ENCODE measurements at places on chromosomes 5 and 9. TPM values are rescaled to one million over a fixed set of nuclear protein-coding genes. Genes with fewer than 3 reads are reported as not detected.

HTR1A gene
- not detected for total RNA-seq

- no peaks in the 10 kb centered on the region for H3K4me1 ChIP-seq
- no peak for DNase-seq
- no peaks in the 10 kb centered on the region for H3K27me3 ChIP-seq
- no peak overlapping the region for H3K4me3 ChIP-seq
Measured at GRCh38 chr9:133819923-133820322, 81.8 kb upstream of the SARDH start.

DNA sequence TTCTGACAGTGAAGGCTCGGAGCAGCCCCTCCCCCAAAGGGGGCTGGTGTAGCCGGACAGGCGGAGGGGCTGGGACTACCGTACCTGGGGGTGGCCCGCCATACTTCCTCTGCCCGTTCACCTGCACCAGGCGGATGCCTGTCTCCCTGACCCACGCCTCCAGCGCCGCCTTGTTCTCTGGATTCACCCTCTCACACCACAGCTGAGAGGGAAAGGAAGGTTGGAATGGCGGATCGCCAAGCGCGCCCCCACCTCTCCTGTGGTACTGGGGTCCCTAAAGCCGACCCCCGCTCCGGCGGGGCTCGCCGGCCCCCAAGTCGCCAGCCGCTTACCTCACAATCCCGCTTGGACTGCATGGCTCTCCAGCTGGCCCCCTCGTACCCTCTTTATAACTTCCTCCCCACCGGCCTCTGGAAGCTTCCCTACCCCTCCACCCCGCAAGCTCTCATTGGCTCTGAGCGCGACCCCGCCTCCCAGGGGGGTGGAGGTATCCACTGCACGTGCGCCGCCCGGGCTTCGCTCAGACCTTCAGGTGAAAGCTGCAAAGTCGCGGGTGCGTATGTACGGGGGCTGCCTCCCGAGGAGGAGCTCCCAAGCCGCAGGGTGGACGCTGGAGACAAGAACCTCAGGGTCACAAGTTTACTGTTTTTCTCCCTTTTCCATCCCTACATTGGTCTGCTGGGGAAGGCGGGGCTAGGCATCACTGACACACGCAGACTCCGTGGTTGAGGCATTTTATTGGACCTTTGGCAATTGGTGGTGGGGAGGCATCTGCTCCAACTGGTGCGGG lies at the start of gene DND1:
Gene DND1, minus strand, starts transcription at position 390 of the 790 bp plus-strand sequence. Its CDS starts 34 bp downstream, at position 356.
- H3K4me1 ChIP-seq: no peaks in the 10 kb centered on the region
- DNase-seq: no peak
- H3K27me3 ChIP-seq: no peaks in the 10 kb centered on the region
- H3K36me3 ChIP-seq: peaks cover 58% of the 10 kb centered on the region
- H3K4me3 ChIP-seq: no peak within 1 kb of the TSS

DNA sequence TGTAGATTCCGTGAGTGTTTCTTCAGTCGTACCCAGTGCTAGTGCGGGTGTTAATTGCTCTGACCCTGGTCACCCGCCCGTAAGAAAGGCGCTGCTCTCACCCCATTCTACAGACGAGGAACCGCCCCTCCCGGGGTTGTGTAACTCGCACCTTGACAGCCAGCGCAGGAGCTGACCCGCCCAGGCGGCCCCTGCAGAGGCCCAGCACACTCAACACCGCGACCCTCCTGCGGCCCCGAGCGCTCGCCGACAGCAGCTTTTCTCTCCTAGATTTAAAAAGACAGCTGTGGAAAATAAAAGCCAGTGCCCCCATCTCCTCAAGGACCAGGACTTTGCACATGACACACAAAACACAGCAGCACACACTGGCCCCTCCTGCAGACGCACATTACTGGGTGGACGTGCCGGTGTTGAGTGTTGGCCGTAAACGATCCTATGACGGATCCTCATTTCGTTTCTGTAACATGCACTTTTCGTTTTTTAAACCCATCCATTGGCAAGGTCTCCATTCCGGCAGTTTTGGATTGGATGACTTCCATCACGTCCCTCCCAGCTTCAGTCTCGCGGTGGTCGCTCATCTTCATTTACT lies 22.9 kb downstream of the OR2V2 start:
- H3K4me3 ChIP-seq: no peak overlapping the region
- H3K27ac ChIP-seq: no peak overlapping the region
- no peaks in the 10 kb centered on the region for H3K27me3 ChIP-seq
- no peaks in the 10 kb centered on the region for H3K36me3 ChIP-seq
- no peaks in the 10 kb centered on the region for H3K4me1 ChIP-seq

- no peaks in the 10 kb centered on the region for H3K4me1 ChIP-seq
- no peak for DNase-seq
- no peak overlapping the region for H3K27ac ChIP-seq
- no peaks in the 10 kb centered on the region for H3K27me3 ChIP-seq
Measured at GRCh38 chr9:116372081-116372673, 218.6 kb downstream of the PAPPA start.

GRCh38 chr5:150036513-150036912 lies 36.0 kb downstream of the HMGXB3 start:
- no peak overlapping the region for H3K27ac ChIP-seq
- H3K27me3 ChIP-seq: no peaks in the 10 kb centered on the region
- DNase-seq: no peak

DNA sequence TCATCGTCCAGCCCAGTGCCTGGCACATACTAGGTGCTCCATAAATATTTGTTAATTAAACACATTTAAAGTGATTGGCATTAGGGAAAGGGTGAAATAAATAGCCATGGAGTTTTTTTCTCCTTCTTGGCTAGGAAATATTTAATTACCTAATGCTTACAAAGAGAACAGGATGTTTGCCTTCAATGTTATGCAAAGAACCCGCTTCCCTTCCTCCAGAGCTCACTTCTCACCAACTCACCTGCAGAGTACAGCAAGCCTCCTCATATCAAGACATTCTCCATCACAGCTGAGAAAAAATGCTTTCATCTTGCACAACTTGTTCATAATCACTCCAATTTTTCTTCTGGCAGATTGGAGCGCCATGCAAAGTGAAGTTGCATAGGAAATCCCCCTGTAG lies 161.7 kb upstream of the STK32A start:
- DNase-seq: no peak
- H3K4me3 ChIP-seq: no peak overlapping the region
- H3K27me3 ChIP-seq: no peaks in the 10 kb centered on the region
- H3K4me1 ChIP-seq: no peaks in the 10 kb centered on the region
- H3K36me3 ChIP-seq: no peaks in the 10 kb centered on the region

SPATA31E1 gene
- not detected for total RNA-seq

PPIC gene
- total RNA-seq: 15.3 TPM

DNA sequence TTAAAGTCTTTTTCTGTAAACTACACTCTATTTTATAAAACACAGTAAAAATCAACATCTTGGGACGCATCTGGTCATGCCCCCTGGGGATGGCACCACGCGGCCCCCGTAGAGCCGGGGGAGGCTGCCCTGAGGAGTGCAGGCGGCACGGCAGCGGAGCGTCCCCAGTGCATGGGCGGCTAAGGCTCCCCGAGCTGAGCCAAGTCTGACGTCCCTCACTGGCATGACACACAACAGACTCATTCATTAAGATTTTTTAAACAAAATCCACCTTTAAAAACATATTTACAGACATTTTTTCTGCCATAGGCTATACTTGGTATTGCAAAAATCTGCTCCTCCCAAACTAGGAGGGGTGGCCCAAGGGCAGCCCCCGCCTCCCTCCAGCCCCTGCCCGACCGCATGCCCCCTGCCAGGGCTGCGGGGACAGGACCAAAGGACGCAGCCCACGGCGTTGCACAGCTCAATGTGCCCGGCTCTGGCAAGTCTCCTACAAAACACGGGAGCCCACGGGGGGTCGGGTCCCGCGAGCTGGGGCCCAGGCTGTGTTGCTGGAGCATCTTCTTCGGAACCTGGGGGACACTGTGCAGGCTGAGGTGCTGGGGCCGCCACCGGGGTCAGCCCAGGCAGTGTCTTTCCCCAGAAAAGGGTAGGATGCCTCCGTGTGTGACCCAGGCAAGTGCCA lies 11.8 kb upstream of the SEC16A start:
- H3K27ac ChIP-seq: no peak overlapping the region
- H3K27me3 ChIP-seq: no peaks in the 10 kb centered on the region
- H3K36me3 ChIP-seq: peaks cover 6% of the 10 kb centered on the region
- H3K4me3 ChIP-seq: no peak overlapping the region
- no peaks in the 10 kb centered on the region for H3K4me1 ChIP-seq

GRCh38 chr5:9834871-9835770 lies 205.0 kb upstream of the TAS2R1 start:
- DNase-seq: no peak
- H3K27ac ChIP-seq: no peak overlapping the region

IL13 gene
- not detected for total RNA-seq

DNA sequence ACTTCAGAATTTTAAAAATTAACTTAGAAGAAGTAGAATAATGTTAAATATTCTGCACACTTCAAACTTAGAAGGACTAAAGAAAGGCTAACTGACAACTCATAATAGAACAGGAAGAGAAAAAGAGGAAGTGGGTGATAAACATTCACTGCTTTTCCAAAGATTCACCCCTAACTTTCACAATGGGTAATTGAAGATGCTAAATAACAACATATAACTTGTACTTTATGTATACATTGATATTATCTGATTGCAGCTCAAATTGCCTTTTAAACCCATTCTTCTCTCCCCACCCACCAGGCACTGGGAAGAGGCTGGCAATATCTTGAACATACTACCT lies 376.6 kb downstream of the EFNA5 start:
- no peaks in the 10 kb centered on the region for H3K36me3 ChIP-seq
- no peak for DNase-seq
- no peaks in the 10 kb centered on the region for H3K27me3 ChIP-seq
- H3K4me1 ChIP-seq: no peaks in the 10 kb centered on the region

DNA sequence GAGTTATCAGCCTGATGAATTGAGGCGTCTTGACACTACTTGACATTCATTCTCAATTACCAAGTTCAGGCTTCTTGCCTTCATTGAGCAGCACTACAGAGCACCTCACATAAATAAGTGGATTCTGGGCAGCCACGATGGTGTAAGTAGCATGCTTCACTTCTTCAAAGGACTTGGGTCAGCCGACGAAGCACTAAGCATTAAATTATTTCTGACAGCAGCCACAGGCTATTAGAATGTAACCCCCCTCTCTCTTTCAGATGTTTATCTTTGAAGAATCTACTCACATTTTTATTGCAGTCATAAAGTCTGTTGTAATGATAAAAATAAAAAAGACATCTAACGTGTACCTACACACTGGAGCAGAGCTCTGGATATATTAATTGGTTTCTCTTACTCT lies 45.9 kb upstream of the VPS13A start:
- H3K4me3 ChIP-seq: no peak overlapping the region
- no peak overlapping the region for H3K27ac ChIP-seq
- no peak for DNase-seq
- H3K4me1 ChIP-seq: no peaks in the 10 kb centered on the region
- H3K27me3 ChIP-seq: no peaks in the 10 kb centered on the region
- no peaks in the 10 kb centered on the region for H3K36me3 ChIP-seq

DNA sequence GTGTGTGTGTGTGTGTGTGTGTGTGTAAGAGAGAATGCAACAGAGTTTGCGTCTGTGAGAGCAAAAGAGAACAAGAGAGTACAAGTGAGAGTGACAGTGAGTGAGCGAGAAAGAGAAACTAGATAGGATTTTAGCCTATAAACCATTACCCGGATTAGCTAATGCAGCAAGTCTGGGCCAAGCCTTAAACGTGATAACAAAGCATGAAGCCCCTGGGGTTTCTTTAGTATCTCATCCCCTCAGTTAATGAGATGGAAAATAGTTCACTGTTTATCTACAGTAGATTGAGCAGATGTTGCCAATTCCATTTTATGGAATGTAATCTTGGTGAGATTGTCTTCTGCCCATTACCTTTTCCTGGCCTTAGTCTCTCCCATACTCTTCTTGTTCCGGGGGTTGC lies 114.5 kb downstream of the MAT2B start:
- no peaks in the 10 kb centered on the region for H3K4me1 ChIP-seq
- H3K36me3 ChIP-seq: no peaks in the 10 kb centered on the region
- no peak for DNase-seq
- no peak overlapping the region for H3K4me3 ChIP-seq

DNA sequence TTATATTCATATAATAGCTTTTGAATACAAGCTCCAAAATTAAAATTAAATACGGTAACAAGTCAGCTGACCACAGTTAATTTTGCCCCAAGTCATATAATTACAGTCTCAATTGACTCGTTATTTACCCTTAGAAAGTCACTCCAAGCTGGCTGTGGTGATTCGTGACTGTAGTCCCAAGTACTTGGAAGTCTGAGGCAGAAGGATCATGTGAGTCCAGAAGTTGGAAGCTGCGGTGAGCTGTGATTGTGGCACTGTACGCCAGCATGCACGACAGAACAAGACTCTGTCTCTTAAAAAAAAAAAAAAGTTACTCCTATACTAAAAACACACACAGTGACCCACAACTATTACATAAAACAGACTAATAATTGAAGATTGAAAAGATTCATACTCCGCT lies 31.6 kb upstream of the DTWD2 start:
- DNase-seq: no peak
- H3K4me1 ChIP-seq: no peaks in the 10 kb centered on the region
- no peaks in the 10 kb centered on the region for H3K27me3 ChIP-seq
- H3K27ac ChIP-seq: no peak overlapping the region

DNA sequence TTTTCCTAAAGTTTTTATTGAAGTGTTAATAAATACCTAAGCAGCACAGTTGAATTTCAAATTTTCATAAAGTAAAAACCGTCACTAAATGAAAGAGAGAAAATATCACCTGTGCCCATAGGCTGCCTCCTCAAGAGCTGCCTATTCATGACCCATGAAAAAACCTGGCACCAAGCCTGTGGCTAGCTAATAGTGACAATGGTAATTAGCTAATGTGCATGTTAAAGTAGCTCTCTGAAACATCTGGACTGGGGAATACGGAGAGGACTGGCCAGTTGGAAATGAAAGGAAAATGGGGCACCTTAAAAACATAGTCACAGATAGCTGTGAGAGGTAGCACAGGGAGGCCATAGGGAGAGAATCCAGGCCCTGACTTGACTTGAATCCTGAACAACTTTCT lies 5.4 kb upstream of the GNE start:
- H3K36me3 ChIP-seq: no peaks in the 10 kb centered on the region
- no peak overlapping the region for H3K4me3 ChIP-seq
- H3K4me1 ChIP-seq: peaks cover 6% of the 10 kb centered on the region
- no peaks in the 10 kb centered on the region for H3K27me3 ChIP-seq
- H3K27ac ChIP-seq: no peak overlapping the region
- DNase-seq: no peak

DNA sequence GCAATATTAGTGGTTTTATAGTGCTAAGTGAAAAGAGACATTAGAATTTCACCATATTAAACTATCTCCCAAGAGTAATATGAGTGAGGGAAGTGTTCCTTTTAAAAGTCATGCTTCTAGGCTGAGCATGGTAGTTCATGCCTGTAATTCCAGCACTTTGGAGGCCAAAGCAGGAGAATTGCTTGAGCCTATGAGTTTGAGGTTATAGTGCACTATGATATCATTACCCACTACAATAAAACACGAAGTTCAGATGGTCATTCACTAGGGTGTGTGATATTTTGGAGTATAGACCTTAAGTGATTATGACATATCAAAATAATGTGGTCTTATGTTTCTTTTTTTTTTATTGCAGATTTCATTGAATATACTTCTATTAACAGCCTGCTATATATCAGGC lies 6.7 kb downstream of the KIF2A start:
- H3K27ac ChIP-seq: no peak overlapping the region
- no peaks in the 10 kb centered on the region for H3K4me1 ChIP-seq
- no peak overlapping the region for H3K4me3 ChIP-seq
- DNase-seq: no peak
- H3K36me3 ChIP-seq: no peaks in the 10 kb centered on the region
